ENCODE measurements at places on chromosomes 13 and 19.

- no peak for DNase-seq
Observed at GRCh38 chr13:68323124-68323523, 1093.0 kb upstream of the PCDH9 start.

DNA sequence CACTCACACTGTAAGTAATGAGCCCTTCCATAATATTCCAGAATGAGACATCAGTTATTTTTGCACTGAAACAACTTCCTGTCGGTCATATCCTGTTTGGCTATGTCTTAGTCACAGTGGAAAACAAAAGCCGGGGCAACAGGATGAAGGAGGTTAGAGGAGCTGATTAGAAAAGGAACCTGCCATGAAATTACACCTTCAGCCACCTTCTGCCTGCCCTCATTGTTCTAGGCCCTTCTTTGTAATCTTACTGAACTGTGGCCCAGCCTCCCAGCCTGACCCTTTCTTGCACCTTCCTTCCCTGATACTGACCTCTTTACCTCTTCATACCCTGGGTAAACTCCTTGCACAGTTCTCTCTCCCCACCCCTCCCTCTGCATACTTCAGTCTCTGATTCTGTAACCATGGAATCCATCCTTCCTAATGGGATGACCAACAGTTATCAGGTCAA, 67.3 kb downstream of the DOCK9 start:
- no peak for DNase-seq

DNA sequence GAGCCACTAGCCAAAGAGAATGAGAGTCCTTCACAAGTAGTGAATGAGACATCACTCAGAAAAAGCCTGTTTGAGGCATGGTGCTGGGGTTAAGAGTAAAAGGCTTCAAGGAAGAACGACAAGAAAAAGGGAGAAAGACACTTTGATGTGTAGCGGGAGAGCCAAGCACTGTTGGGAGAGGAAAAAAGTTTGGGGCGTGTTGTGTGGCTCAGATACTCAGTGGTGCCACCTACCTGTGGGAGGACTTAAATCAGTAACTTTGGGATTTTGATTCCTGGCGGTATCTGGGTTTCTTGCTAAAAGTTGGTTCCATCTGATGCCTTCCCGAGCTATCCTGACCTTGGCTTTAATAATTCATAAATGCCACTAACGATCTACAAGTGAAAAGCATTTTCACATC, 12.3 kb downstream of the ELSPBP1 start:
- DNase-seq = peak; percentile 6

- DNase-seq = peak; percentile 11
Observed at GRCh38 chr19:13748169-13748828, 16.0 kb upstream of the MRI1 start.

GRCh38 chr13:109667807-109668291, 118.5 kb downstream of the IRS2 start:
- DNase-seq = no peak

DNA sequence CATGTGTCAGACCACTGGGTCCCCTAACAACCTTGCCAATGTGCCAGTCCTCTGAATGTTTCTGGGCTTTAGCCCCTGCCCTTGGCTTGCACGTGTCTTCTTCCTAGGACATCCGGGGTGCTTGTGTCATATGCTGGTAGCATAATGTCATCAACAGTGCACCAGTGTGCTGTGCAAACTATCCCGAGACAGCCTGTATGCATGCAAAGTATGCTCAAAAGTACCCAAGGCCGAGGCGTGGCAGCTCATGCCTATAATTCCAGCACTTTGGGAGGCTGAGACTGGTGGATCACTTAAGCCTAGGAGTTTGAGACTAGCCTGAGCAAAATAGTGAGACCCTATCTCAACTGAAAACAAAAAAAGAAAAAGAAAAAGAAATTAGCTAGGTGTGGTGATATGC, 20.8 kb upstream of the C19orf12 start:
- DNase-seq = no peak

DNA sequence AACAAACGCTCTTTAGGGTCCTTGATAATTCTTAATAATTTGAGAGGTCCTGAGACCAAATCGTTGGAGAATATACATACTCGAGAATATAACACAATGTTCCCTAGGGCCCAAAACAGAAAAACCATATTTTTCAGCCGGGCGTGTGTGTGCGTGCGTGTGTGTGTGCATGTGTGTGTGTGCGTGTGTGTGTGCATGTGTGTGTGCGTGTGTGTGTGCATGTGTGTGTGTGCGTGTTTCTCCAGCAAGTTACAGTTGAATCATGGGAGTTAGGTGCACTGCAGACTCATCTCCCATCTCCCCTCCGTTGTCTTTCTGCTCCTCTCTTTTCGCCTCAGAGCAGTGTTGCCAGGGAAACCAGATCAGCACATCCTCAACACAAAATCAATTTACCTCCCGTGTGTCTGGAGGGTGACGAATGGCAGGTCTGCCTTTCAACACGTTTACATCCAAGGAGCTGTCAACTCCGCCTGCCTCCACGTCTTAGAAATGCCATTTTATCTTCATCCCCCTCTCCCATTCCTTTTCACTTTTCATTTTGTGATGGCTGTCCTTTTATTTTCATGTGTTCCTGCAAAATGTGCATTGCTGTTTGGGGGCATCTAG, 8.3 kb upstream of the PNMA8B start:
- no peak for DNase-seq

DNA sequence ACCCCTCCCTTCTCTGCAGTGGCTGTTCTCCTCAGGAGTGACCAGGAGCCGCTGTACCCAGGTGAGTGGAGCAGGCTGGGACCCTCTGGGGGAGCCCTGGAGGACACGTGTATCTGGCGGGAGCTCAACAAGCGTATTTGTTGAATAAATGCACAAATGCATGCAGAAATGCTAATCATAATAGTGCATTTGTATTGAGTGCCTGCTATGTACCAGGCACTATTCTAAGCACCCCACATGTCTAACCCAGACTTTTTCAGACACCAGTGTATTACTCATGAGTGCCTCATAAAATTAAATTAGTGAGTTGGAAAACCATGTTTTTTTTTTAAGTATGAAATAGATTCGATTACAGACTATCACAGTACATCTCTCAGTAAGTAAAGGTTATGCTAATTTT, 7.9 kb downstream of the HPN start:
- no peak for DNase-seq

Measured in stimulated activated CD4-positive, alpha-beta T cell treated with anti-CD3 and anti-CD28 coated beads, Interleukin-4, amount 100 ng/mL, for 48 hours (primary cell).